ENCODE measurements at places on chromosomes 5 and 9.

GRCh38 chr5:107372723-107373450, 297.9 kb downstream of the EFNA5 start:
- DNase-seq = no peak

DNA sequence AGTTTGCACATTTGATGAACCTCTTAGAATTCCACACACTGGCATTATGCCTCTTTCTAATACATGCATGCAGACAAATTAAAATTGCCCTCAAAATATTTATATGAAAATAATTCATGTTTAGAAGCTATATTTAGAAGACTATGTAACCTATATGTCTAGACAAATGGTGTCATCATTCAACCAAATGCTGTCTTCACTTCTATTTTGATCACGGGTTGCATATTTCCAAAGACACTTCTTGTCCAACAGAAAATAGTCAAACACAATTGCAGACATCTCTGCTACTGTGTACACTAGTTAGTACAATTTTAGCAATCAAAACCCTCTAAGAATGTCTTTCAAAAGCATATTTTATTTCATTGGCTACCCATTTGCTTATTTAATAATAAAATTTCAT, 114.0 kb downstream of the FBXO38 start:
- DNase-seq = no peak

GRCh38 chr9:5553211-5553610, 42.9 kb downstream of the PDCD1LG2 start:
- DNase-seq = no peak

GRCh38 chr5:154743812-154744211, 11.4 kb upstream of the LARP1 start:
- DNase-seq = no peak

DNA sequence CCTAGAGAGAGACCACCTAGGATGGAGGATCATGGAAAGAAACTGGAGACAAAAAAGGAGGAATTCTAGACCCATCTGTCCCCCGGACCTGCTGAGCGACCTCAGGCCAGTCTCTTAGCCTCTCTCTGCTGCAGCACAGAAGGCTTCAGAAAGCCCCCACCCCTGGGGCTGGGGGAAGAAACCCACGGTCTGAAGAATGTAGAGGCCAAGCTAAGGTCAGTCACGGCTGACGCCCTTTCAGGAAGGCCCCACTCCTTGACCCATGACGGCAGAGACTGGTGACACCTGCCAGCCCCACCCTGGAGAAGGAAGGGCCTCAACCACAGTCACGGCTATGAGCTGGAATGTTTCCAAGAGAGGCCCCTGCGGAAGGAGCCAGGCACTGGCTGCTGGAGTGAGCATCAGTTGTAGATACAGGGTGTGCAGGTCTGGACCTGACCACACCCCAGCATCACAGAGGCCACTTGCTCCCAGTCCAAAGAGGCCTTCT, 120.5 kb upstream of the BOD1 start:
- peak; percentile 83 for DNase-seq

DNA sequence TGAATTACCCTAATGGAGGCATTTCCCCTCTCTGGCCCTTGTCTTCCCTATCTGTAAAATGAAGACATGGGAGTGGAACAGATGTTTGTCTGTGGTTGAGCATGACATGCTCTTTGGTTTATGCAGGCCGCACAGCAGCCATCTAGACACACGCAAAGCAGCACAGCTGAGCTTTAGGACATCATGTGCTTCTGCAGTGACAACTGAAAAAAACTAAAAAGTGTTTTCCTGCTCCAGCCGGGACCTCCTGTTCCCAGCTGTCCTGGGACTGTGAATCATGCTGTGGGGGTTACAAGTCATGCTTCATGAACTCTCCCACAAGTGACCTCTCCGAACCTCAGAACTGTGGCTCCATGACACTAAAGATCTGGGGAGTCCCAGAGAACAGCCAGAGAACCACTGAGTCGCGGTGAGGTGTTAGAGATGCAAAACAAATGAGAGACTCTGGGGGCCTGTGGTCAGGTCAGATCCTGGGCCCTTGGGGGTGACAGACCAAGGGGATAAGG, 1.7 kb downstream of the SMIM3 start:
- peak; percentile 31 for DNase-seq

- no peak for DNase-seq
These were observed 43.3 kb downstream of the SLC28A3 start for GRCh38 chr9:84297162-84297821.

- DNase-seq = no peak
These were observed 164.9 kb downstream of the PBX3 start for GRCh38 chr9:125911861-125912644.

DNA sequence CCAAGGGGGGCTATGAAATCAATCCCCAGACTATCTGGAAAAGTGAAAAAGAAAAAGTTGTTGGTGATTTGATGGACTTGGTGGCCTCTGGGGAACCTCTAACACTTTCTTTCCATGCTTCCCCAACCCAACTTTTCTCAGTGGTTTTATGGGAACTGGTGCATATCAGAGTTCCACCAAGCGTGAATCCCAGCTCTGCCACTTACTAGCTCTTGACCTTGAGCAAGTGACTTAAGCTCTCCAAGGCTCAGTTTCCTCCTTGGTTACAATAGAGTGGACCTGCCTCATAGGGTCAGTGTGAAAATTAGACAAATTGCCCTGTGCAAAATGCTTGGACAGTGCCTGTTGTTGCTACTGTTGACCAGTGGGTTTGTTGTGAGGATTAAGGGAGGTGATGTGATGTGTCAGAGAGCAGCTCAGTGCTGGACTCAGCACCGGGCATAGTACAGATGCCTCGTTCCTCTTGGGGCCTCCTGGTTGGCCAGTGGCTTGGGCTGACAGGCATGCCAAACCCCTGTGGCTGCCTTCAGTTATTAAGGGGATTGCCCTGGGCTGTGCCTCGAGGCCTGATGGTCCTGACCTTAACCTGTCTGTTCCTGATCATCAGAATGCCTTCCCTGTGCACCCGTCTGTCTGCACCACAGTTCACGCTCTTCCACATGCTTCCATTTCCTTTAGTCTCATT, 49.3 kb downstream of the COL15A1 start:
- DNase-seq = no peak

- peak; percentile 3 for DNase-seq
These were observed 45.7 kb downstream of the SCAMP1 start for GRCh38 chr5:78405829-78406750.

- no peak for DNase-seq
These were observed 800.4 kb upstream of the DMAC1 start for GRCh38 chr9:8599937-8600336.

GRCh38 chr5:145681216-145681615, 153.9 kb downstream of the PRELID2 start:
- no peak for DNase-seq

DNA sequence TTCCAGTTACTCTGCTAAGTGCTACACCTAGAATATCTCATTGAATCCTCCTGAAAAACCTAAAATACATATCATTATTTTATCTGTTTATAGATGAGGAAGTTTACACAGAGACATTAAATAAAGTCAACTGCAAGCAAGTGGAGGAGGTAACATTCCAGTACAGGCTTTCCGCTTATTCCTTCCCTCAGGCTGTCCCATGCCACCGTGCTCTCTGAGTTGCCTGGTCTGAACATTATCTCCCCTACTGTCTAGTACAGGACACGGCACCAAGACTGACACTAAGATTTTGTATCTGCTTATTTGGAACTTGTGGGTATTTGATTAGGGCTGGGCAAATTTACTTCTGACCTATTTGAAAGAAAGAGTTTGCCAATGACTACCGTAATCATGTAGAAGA, 172.4 kb upstream of the STK32A start:
- no peak for DNase-seq

DNA sequence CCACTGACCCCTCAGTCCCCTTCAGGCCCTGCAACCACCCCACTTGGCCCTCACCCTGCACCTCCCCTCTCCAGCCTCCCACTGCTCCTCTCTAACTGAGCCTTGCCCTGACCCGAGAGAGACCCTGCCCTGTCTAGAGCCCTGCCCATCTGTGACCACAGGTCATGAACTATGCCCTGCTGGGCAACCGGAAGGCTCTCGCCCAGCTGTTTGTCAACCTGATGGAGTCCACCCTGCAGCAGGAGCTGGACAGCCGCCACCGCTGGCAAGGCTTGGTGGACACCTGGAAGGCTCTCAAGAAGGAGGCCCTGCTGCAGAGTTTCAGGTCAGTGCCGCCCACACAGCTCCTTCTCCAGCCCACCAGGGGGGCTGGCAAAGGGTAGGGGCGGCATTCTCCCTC, 9.4 kb downstream of the CCDC180 start:
- DNase-seq = no peak

GRCh38 chr9:77935211-77935610, 96.4 kb downstream of the GNAQ start:
- DNase-seq = no peak
